NCI-H510A treated with DMSO at 0.1 percent for 48 hours (cell line): ENCODE measurements at places on chromosomes 3 and 15.

- DNase-seq, result no peak
These were observed 9.1 kb upstream of the TIPARP start for GRCh38 chr3:156665291-156665690.

DNA sequence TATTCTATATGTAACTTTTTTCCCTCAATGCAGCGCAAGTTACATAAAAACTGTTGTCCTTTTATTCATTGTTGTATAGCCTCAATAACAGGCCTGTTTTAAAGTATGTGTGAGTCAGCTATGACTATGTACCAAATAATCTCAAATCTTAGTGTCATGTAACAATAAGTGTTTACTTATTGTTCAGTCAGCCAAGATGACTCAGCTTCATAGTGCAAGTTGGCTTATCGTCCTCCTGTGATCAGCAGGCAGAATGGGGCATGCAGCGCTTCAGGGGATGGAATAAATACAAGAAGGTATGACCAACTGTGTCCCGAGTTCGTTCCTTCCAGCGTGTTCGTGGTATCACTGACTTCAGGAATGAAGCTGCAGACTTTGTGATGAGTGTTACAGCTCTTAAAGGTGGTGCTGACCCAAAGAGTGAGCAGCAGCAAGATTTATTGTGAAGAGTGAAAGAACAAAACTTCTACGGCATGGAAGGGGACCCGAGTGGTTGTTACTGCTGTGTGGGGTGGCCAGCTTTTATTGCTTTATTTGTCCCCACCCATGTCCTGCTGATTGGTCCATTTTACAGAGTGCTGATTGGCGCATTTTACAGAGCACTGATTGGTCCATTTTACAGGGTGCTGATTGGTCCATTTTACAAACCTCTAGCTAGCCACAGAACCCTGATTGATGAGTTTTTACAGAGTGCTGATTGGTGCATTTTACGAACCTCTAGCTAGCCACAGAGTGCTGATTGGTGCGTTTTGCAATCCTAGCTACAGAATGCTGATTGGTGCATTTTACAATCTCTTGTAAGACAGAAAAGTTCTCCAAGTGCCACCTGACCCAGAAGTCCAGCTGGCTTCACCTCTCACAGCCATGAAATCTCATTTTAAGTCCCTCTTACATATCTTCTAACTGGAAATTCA, 1016.0 kb downstream of the MCTP2 start:
- DNase-seq, result no peak

- DNase-seq, result peak; percentile 76
These were observed 212.4 kb downstream of the OPA1 start for GRCh38 chr3:193805448-193805847.

- DNase-seq, result no peak
These were observed 42.3 kb upstream of the TMEM87A start for GRCh38 chr15:42315521-42315920.

GRCh38 chr15:83248151-83249029, 36.1 kb downstream of the BNC1 start:
- DNase-seq, result peak; percentile 47

- DNase-seq, result no peak
These were observed 81.9 kb upstream of the ADPGK start for GRCh38 chr15:72865486-72865885.

- DNase-seq, result no peak
These were observed 24.3 kb upstream of the DENND4A start for GRCh38 chr15:65816441-65816840.

- DNase-seq, result no peak
These were observed 28.8 kb downstream of the CDIN1 start for GRCh38 chr15:36608180-36608579.

GRCh38 chr15:51781506-51781905, 30.1 kb downstream of the TMOD2 start:
- no peak for DNase-seq

- no peak for DNase-seq
These were observed 82.1 kb downstream of the SMAD6 start for GRCh38 chr15:66784174-66784573.

DNA sequence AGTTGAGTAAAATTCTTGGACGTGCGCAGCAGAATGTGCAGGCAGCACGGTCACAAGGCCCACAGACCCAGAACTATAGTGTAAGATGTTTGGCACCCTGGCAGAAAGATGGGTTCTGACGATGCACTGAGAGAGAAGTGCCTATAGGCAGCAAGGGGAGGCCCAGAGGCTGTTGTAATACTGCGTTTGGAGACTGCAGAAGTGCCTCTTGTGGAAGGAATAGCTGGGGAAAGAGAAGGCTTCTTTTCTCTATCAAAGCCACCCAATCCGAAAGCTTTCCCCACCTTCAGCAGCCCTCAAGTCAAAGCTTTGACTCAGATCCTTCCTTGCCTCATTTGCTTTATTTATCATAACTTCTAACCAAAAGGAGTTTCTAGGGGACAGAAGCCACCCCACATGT, 5.2 kb upstream of the SIN3A start:
- no peak for DNase-seq

GRCh38 chr15:52057996-52058395, 39.0 kb downstream of the MAPK6 start:
- DNase-seq, result no peak

DNA sequence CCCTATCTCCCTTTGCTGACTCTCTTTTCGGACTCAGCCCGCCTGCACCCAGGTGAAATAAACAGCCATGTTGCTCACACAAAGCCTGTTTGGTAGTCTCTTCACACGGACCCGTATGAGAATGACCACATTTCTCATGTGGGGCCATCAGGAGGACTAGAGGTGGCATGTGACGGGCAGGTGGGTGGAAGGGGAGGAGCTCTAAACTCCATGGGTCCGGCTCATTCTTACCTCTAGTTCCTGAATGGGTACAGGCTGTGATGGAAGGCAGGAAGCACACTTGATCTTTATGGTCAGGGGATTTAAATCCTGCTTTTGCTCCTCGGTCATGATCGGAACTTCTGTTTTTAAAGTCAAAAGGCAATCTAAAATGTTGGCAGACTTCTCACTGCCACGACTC, 28.6 kb downstream of the CFAP92 start:
- DNase-seq, result no peak

- DNase-seq, result no peak
These were observed 19.9 kb downstream of the GOLM2 start for GRCh38 chr15:44308415-44308814.

GRCh38 chr3:42230860-42231259, 35.1 kb downstream of the CCK start:
- no peak for DNase-seq

DNA sequence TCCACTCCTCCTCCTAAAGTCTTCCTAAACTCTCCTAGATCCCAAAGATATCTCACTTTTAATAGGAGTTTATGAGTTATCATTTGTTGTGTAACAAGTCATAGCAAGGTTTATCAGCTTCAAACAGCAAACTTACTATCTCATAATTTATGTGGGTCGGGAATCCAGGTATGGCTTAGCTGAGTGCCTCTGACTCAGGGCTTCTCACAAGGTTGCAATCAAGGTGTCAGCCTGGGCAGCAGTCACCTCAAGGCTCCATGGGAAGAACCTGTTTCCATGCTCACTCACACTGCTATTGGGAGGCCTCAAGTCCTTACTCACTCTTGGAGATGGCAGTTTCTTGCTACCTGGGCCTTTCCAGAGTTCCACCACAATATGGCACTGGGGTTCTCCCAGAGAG, 889.8 kb downstream of the MCTP2 start:
- no peak for DNase-seq

- DNase-seq, result no peak
These were observed 417.4 kb downstream of the MFSD1 start for GRCh38 chr3:159219231-159219630.

DNA sequence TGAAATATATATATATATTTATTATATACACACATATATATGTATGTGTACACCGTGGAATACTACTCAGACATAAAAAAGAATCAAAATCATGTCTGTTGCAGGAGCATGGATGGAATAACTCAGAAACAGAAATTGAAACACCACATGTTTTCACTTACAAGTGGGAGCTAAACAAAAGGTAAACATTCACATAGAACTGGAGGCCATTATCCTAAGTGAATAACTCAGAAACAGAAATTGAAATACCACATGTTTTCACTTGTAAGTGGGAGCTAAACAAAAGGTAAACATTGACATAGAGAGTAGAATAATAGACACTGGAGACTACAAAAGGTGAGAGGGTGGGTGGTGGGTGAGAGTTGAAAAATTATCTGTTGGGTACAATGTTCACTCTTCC, 171.5 kb upstream of the GOLIM4 start:
- no peak for DNase-seq

DNA sequence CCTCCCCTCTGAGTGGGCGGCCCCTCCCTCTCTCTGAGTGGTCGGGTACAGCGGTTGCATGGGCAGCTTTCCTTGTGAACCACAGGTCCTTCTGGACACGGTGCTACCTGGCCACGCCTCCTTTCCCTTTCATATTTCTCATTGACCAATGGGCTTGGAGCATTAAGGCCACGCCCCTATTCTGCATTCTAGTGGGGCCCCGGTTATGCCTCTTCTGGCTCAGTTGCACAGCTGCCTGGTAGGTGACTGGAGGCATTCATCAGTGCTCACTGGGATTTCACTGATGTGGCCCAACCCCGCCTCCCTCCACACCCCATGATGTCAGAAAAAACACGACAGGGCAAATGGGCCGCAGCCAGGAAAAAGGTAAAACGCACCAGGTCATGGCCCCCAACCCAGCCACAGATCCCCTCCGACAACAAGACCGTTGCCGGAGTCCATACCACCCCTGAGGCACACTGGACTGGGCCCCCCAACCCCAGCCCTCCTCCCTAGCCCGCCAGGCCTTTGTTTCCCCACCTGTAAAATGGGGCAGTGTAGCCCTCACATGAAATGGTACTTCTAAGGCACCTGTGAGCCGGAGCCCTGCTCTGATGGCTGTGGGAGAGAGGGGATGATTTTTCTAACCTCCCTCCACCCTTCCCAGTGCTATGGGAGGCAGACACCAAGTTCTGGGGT, 26.3 kb downstream of the NGRN start:
- DNase-seq, result no peak

- no peak for DNase-seq
These were observed 561 bp downstream of the SIDT1 start for GRCh38 chr3:113532698-113533533.

GRCh38 chr15:63600616-63601025, 3.4 kb downstream of the FBXL22 start:
- DNase-seq, result no peak
